ENCODE measurements at places on chromosomes 16 and 17.

GRCh38 chr17:35731239-35731916 is at the start of gene RASL10B:
Gene RASL10B (plus strand): TSS chr17:35731639. CDS start chr17:35735185, 3,546 bp downstream.
- DNase-seq: peak; percentile 38

GRCh38 chr17:61345825-61346666 is 53.6 kb upstream of the TBX2 start:
- no peak for DNase-seq

- DNase-seq: no peak
These were observed 139.7 kb downstream of the SLC39A11 start for GRCh38 chr17:72952641-72953315.

GRCh38 chr16:12583237-12583897 is 220.3 kb downstream of the CPPED1 start:
- no peak for DNase-seq

DNA sequence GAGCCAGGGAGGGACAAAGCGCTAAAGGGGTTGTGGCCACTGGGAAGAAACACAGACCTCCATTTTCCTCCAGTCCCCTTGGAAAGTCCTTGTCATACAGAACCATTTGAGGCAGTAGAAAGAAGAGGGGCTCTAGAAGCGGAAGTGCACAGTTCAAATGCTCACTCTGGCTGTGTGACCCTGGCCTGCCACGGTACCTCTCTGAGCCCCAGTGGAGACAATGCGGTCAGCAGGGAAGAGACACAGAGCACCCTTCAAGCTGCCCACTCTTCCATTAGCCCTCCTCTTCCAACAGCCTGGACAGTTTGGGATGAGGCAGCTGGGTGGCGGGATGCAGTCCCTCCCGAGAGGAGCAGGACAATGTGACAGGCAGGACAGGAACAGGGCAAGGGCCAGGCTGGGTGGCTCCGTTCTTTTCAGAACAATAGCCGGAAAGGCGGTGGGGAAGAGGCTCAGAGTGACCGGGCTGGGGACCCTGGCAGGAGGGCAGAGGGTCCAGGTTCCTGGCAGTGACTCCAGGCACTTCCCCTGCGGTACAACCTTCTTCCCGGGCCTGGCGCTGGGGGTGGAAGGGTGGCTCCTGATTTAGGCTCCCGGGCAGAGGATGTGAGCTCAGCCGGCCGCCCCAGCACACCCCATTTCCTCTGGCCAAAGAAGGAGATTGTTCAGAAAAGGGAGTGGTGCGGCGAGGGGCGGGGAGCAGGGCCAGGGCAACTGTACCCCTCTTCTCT is 5.6 kb downstream of the CASKIN2 start:
- DNase-seq: no peak
